ENCODE measurements at places on chromosomes 12 and 14. TPM values are rescaled to one million over a fixed set of nuclear protein-coding genes. Genes with fewer than 3 reads are reported as not detected.

Gene ACOT6
- total RNA-seq, result not detected

- peak; percentile 5 for DNase-seq
Measured at GRCh38 chr14:45140661-45141187, 5.0 kb downstream of the FANCM start.

Gene PSME2
- total RNA-seq, result 389 TPM

Gene EMP1
- 28.9 TPM for total RNA-seq

Gene CCNB1IP1
- 57.0 TPM for total RNA-seq

DNA sequence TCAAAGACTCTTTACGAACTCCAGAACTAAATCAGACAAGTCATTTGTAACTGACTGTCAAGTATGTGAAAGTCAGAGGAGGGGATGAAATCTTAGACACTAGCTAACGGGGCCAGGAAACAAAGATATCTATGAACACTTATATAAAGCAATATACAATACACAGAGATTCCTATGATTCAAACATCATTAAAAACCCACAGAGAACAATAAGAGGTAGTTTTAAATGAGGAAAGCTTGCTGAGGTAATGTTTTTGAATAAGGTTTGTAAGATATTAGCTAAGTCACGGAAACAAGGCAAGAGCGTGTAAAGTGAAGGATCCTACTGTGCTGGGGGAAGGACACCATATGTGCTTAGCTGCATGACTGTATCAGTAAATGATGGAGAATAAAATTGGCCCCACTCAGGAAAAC, 36.7 kb downstream of the SAV1 start:
- no peak for DNase-seq

Gene SOAT2
- total RNA-seq, result 0.22 TPM

Gene TAMALIN
- total RNA-seq, result 0.25 TPM

DNA sequence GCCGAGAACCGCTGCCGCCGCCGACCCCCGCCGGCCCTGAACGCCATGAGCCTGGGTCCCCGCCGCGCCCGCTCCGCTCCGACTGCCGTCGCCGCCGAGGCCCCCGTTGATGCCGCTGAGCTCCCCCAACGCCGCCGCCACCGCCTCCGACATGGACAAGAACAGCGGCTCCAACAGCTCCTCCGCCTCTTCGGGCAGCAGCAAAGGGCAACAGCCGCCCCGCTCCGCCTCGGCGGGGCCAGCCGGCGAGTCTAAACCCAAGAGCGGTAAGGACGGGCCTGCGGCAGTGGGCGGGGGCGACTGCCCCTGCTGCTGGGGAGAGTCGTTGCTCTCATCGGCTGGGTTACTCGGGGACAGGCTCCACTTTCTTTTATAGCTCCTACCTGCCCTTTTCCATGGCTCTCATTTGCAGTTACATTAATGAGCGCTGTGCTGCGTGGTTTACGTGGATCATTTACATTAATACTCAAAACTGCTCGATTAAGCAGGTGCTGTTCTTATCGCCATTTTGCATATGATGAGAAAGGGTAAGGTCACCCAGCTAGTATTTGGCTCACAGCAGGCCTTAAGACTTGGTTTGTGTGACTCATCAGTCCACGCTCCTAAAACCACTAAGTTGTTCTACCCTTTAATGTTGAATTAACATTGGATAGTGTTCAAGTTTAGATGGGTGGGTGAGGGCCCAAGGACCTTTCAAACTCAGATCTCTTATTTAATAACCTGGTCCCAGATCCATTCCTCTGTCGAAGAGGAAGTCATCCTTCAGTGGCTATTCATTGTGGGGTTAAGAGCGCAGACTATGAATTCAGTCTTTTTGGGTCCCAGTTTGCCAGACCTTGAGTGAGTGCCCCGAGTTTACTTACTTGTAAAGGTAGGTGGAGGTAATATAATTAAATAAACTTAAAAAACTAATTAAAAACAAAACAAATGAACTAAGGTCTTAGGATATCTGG, 823 bp downstream of the RNF10 start:
- peak; percentile 84 for DNase-seq

GRCh38 chr14:64979336-64980074, 7.2 kb upstream of the FNTB start:
- peak; percentile 46 for DNase-seq

Gene MMP17
- 10.1 TPM for total RNA-seq

- peak; percentile 28 for DNase-seq
Measured at GRCh38 chr12:105060715-105061378, 23.4 kb downstream of the ALDH1L2 start.

Gene DNAAF2
- 10.4 TPM for total RNA-seq

Gene CRIP2
- 114 TPM for total RNA-seq

Gene INSM2
- total RNA-seq, result not detected

DNA sequence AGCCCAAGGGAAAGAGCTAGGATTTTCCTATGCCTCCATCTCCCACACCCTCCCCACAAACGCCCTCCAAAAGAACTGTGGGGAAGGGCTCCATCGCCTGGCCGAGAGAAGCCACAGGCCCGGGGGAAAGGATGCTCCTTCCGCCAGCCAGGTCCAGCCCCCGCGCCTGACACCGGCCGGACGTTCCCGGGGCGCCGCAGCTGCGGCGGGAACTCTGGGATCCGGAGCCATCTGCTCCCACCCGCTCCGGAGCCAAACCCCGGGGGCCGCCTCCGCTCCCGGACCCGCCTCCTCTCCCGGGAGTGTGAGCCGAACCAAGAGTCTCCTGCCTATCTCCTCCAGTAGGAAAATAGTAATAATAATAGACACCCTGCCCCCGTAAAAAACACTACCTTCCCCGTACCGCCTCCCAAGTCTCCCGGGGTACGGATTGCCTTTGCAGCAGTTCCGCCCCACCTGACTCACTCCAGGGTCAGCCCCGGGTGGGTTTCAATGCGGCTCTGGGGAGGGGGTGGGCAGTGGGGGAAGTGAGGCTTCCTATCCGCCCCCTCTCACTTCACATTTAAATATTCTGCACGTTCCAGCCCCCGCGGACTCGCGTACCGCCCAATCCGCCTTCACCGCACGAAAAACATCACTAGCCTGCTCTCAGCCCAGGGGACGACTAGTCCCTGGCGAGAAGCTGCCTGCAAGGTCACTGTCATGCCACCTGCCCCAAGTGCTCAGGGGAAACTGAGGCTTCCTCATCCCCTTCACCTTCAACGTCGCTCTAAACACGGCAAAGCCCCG, 2.4 kb downstream of the AGAP2 start:
- DNase-seq, result peak; percentile 51

GRCh38 chr12:41189395-41190251, 1.5 kb downstream of the PDZRN4 start:
- no peak for DNase-seq

DNA sequence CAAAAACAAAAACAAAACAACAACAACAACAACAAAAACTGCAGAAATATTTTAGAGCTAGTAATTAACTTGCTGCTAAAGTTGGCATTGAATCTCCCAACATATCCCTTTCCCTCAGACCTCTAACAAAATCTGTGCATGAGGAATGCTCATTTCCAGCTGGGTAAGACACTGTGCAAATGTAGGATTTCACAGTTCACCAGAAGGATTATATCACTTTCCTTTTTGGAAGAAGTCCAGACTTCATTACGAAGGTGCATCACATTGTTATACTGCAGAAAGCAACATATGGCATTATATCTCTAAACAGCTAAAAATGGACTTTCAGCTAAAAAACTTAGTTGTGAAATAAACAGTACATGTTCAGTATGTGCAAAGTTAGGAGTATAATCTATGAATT, 341.8 kb downstream of the FSCB start:
- no peak for DNase-seq

- peak; percentile 58 for DNase-seq
Measured at GRCh38 chr12:47725893-47726292, 603 bp upstream of the ENDOU start.
